ENCODE measurements at places on chromosomes 16 and 17. TPM values are rescaled to one million over a fixed set of nuclear protein-coding genes. Genes with fewer than 3 reads are reported as not detected.

RNU2-1 gene
- not detected for total RNA-seq

HLF gene
- 28.7 TPM for total RNA-seq

HOXB13 gene
- total RNA-seq, result not detected

- DNase-seq, result no peak
These were observed 343.0 kb upstream of the DYNLRB2 start for GRCh38 chr16:80197741-80198201.

GNGT2 gene
- total RNA-seq, result 1.5 TPM

- DNase-seq, result no peak
These were observed 103.4 kb downstream of the VPS53 start for GRCh38 chr17:611202-611601.

- no peak for DNase-seq
These were observed 116.9 kb upstream of the CLEC3A start for GRCh38 chr16:77905374-77905920.

DNA sequence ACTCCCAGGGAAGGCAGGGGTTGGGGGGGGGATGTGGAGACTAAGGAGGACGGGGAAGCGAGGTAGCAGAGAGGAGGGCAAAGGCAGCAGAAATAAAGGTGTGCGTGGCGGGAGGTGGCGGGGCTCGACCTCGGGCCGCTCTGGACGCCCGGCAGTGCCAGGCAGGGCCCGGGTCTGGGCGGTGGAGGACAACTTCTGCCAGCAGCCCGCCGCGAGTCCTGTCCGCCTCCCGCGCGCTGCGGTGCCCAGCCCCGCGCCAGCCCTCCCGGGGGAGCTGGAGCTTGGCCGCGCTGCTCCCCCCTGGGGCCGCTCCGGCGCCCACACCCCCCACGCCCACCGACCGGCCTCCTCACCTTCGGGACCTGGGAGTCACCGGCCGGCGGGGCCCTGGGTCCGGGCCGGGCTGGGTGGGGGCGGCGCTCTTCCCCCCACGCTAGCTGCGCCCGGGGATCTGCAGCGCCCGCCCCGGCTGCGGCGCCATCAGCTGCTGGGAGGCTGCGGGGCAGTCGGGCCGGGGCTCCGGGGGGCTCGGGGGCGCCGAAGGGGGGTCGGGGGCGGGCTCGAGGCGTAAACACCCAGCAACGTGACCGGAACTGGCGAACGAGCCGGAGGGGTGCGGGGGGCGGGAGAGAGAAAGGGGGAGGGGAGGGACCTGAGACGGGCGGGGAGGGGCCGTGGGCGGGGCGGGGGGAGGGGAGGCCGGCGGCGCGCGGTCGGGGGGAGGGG is at the start of gene CCDC92B:
TSS of gene CCDC92B (minus strand) at position 595 of the 726 bp plus-strand sequence. CDS start 14,507 bp downstream, outside the sequence.
- no peak for DNase-seq

DNA sequence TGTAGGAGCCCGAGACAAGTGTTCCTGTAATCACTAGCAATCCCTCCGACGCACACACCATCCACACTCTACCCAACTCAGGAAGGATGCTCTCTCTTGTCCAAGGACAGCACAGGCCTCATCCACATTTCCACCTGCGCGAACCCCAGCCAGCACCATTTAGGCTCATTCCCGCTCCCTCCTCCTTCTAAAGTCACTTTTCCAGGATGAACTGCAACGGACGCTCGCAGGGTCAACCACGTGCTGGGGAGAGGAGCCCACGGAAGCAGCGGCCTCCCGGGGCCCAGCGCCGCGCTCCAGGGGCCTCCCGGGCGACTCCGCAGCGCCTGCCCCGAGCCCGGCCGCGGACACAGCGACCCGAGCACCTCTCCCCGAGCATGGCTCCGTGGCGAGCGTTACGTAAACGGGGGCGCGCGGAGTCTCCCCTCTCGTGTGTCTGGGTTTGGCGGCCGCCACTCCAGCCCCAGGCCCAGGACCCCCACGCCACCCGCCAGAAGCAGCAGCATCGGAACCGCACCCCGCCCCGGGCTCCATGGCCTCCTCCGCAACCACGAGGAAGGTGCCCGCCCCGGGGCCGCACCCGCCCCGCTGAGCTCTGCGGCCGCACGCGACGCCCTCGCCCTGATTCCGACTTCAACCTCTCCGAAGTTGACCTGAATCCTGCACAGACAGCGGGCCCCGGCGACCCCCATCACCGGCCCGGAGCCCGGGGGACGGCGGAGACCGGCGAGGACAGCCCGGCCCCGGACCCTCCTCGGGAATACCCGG is 668 bp downstream of the USP36 start:
- peak; percentile 42 for DNase-seq

CYBA gene
- total RNA-seq, result 81.6 TPM

DNA sequence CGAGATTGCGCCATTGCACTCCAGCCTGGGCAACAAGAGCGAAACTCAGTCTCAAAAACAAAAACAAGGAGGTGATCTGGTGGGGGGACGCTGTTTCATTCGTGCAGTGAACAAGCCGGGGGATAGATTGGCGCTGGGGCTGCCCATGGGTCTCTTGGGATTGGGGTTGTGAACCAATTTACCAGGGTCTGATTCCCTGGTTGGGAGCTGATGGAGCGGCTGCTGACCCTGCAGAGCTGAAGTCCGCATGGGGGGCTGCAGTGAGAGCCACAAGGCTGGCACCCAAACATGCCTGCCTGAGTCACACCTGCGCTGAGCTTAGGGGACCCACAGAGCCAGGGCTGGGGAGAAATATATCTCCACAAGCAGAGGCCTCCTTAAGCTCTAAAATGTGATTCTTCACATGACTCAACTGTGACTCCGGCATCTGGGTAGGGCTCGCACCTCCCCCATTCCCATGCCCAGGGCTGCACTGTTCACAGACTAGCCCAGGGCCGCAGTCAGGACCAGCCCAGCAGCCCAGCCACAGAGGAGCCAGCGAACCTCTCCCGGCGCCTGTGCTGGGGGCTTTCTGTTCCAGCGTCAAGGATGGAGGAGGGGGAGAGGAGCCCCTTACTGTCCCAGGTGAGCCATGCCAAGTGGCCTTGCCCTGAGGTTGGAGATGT is 5.0 kb downstream of the TSPAN10 start:
- no peak for DNase-seq

PABPN1L gene
- not detected for total RNA-seq

ITGA2B gene
- 0.31 TPM for total RNA-seq

Data from heart left ventricle (tissue), 16 donors.